HCT116 (cell line): ENCODE measurements at places on chromosomes 13 and 19.

GRCh38 chr13:64397701-64398100 lies 2832.4 kb downstream of the PCDH9 start:
- H3K36me3 ChIP-seq, result no peaks in the 10 kb centered on the region
- no peak overlapping the region for H3K27ac ChIP-seq
- H3K27me3 ChIP-seq, result no peaks in the 10 kb centered on the region
- H3K4me3 ChIP-seq, result no peak overlapping the region
- no peaks in the 10 kb centered on the region for H3K4me1 ChIP-seq
- DNase-seq, result no peak

- no peaks in the 10 kb centered on the region for H3K4me1 ChIP-seq
- H3K27ac ChIP-seq, result no peak overlapping the region
- no peak for DNase-seq
- H3K27me3 ChIP-seq, result no peaks in the 10 kb centered on the region
- H3K4me3 ChIP-seq, result no peak overlapping the region
- no peaks in the 10 kb centered on the region for H3K36me3 ChIP-seq
Measured at GRCh38 chr13:91620670-91621141, 222.3 kb downstream of the GPC5 start.

GRCh38 chr19:45935267-45935666 lies 20.7 kb upstream of the NANOS2 start:
- peaks cover 5% of the 10 kb centered on the region; the same call in 1 of the 2 replicates for H3K27me3 ChIP-seq
- no peak for DNase-seq
- H3K4me1 ChIP-seq, result no peaks in the 10 kb centered on the region
- no peaks in the 10 kb centered on the region for H3K36me3 ChIP-seq

GRCh38 chr19:43639519-43640423 lies at the start of gene CADM4:
Gene CADM4, minus strand, starts transcription at chr19:43639850. Its CDS starts 60 bp downstream, at chr19:43639790.
- H3K36me3 ChIP-seq, result no peaks in the 10 kb centered on the region
- no peak for DNase-seq
- peaks cover 7% of the 10 kb centered on the region; the same call in 1 of the 2 replicates for H3K27me3 ChIP-seq
- H3K27ac ChIP-seq, result peak within 1 kb of the TSS; percentile 40; the same call in 1 of the 2 replicates
- H3K4me1 ChIP-seq, result peaks cover 14% of the 10 kb centered on the region

- peaks cover 16% of the 10 kb centered on the region for H3K36me3 ChIP-seq
- H3K4me3 ChIP-seq, result peak overlapping the region; percentile 12
- H3K27me3 ChIP-seq, result no peaks in the 10 kb centered on the region
- DNase-seq, result peak; percentile 93
- H3K27ac ChIP-seq, result peak overlapping the region; percentile 98
- H3K4me1 ChIP-seq, result peaks cover 67% of the 10 kb centered on the region
Measured at GRCh38 chr19:43765109-43765876, 10.5 kb upstream of the SMG9 start.

GRCh38 chr19:3483226-3483628 lies at the start of gene SMIM44:
Gene SMIM44, minus strand, starts transcription at chr19:3483441. Its CDS starts 38 bp downstream, at chr19:3483403.
- no peaks in the 10 kb centered on the region for H3K27me3 ChIP-seq
- no peaks in the 10 kb centered on the region for H3K36me3 ChIP-seq
- H3K27ac ChIP-seq, result no peak within 1 kb of the TSS
- H3K4me3 ChIP-seq, result no peak within 1 kb of the TSS
- DNase-seq, result no peak

DNA sequence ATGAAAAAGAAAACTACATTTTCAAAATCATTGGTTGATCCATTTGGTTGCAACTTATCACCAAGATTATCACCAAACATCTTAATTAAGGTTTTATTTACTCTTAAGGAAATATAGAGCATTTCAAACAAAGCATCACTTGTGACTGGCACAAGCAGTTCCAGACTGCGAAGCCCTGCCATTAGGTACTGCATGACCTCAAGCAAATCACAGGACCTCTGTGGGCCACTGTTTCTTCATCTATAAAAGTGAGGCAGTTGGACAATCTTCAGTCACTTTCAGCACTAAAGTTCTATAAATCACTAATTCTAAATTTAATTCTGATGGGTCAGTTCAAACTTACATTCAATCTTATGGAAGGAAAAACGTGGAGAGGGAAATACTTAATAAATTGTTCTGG lies 2.0 kb downstream of the ELF1 start:
- H3K36me3 ChIP-seq, result no peaks in the 10 kb centered on the region
- no peak overlapping the region; the same call in 1 of the 2 replicates for H3K4me3 ChIP-seq
- no peaks in the 10 kb centered on the region for H3K27me3 ChIP-seq
- no peak for DNase-seq
- no peak overlapping the region for H3K27ac ChIP-seq

DNA sequence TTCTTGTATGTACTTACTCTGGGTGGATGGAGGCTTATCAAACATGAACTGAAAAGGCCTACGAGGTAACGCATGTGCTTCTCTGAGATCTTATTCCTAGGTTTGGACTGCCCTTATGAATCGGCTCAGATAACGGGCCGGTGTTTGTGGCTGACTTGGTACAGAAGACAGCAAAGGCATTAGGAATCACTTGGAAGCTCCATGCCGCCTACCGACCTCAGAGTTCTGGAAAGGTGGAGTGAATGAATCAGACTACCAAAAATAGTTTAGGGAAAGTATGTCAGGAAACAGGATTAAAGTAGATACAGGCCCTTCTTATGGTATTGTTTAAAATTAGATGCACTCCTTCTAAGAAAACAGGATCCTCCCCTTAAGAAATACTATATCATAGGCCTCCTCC lies 172.4 kb upstream of the PCDH9 start:
- no peak overlapping the region for H3K27ac ChIP-seq
- H3K4me1 ChIP-seq, result no peaks in the 10 kb centered on the region
- no peaks in the 10 kb centered on the region for H3K27me3 ChIP-seq
- no peaks in the 10 kb centered on the region for H3K36me3 ChIP-seq
- H3K4me3 ChIP-seq, result no peak overlapping the region

DNA sequence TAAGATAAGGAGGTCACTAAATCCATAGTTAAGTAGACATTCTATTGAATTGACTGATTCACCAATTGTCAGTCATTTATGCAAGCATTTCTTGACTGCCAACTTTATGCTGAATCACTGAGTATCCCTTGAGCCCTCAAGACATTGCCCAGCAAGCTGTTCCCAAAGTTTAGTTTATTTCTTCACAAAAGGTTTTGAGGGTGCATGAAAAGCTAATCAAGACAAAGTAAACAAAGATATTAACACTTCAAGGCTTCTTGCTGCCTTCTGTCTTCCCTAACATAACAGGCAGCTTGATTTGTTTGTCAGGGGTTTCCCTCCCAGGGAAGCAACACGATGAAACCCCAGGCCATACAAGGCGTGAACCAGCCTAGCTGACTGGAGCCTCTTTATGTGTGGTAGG lies 374.4 kb downstream of the SPRY2 start:
- no peak overlapping the region for H3K27ac ChIP-seq
- H3K27me3 ChIP-seq, result no peaks in the 10 kb centered on the region

GRCh38 chr19:14686411-14686810 lies 3.4 kb upstream of the ZNF333 start:
- peaks cover 3% of the 10 kb centered on the region; the same call in 1 of the 2 replicates for H3K4me1 ChIP-seq
- no peaks in the 10 kb centered on the region for H3K27me3 ChIP-seq
- H3K4me3 ChIP-seq, result no peak overlapping the region
- H3K27ac ChIP-seq, result no peak overlapping the region

DNA sequence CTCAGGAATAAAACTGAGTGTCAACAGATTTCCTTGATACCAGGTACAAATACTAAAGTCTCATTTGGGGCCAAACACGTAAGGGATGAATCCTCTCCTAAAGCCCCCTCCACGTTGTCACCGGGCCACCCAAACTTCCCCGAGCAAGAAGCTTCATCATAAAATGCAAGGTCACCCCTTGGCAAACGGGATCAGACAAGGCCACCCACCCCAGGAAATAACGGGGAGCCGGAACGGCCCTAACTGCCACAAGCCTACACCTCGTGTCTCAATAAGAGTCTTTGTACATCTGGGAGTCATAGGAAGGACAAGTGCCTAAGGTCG lies 717 bp downstream of the EEF2 start:
- peaks cover 50% of the 10 kb centered on the region for H3K4me1 ChIP-seq
- peak overlapping the region; percentile 95 for H3K4me3 ChIP-seq
- peaks cover 43% of the 10 kb centered on the region for H3K36me3 ChIP-seq
- no peak for DNase-seq

- peaks cover 6% of the 10 kb centered on the region; the same call in 1 of the 2 replicates for H3K4me1 ChIP-seq
- H3K36me3 ChIP-seq, result peaks cover 4% of the 10 kb centered on the region; the same call in 1 of the 2 replicates
- no peaks in the 10 kb centered on the region for H3K27me3 ChIP-seq
- H3K27ac ChIP-seq, result no peak overlapping the region
Measured at GRCh38 chr13:99332456-99332855, 25.3 kb upstream of the GPR183 start.

- H3K27me3 ChIP-seq, result no peaks in the 10 kb centered on the region
- H3K27ac ChIP-seq, result no peak overlapping the region
- DNase-seq, result no peak
- H3K36me3 ChIP-seq, result no peaks in the 10 kb centered on the region
- no peaks in the 10 kb centered on the region for H3K4me1 ChIP-seq
Measured at GRCh38 chr13:53782488-53782961, 753.9 kb downstream of the OLFM4 start.

DNA sequence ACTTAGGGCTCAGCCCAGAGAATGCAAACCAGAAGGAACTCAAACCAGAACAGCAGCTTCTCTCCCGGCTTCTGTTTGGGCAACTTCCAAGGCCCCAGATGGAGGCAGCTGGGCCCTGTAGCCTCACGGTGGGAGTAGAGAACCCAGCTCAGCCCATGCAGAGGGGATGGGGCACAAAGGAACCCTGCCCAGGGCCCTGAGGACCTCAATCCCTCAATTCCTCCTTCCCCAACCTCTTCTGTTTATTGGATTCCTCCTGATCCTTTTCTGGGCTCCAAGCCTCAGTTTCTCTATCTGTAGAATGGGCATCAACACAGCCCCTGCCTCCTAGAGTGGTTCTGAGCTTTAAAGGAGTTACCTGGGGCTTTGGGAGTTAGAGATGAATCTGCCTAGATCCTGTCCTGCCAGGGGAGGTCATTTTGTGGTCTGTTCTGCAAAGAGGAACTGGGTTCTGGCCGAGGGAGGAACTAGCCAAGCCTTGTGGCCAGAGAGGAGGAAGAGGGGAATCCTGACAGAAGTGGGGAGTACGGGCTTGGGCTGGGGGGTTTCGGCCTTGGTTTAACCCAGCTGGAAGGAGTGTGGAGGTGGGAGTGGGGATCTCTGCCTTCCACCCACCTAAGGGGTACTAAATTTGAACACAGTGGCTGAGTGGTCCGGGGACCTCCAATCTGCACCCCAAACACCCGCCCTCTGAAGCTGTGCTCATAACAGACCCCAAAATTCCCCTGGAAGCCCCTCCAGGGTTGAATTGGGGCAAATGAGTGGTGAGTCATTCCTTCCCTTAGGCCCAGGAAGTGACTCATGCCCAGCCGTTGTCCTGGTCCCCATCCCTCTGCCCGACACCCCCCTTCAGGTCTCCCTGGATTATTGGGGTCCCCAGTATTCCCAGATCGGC lies 2.7 kb downstream of the ADGRE5 start:
- H3K4me3 ChIP-seq, result peak overlapping the region; percentile 96
- H3K27ac ChIP-seq, result peak overlapping the region; percentile 97
- no peak for DNase-seq
- peaks cover 45% of the 10 kb centered on the region for H3K4me1 ChIP-seq
- no peaks in the 10 kb centered on the region for H3K27me3 ChIP-seq

- H3K4me1 ChIP-seq, result peaks cover 44% of the 10 kb centered on the region
- DNase-seq, result no peak
- no peaks in the 10 kb centered on the region for H3K27me3 ChIP-seq
- H3K4me3 ChIP-seq, result no peak overlapping the region
- no peaks in the 10 kb centered on the region for H3K36me3 ChIP-seq
- H3K27ac ChIP-seq, result no peak overlapping the region
Measured at GRCh38 chr13:99434258-99434788, 66.9 kb upstream of the TM9SF2 start.

- no peaks in the 10 kb centered on the region for H3K36me3 ChIP-seq
- H3K4me1 ChIP-seq, result peaks cover 20% of the 10 kb centered on the region
- no peak overlapping the region for H3K27ac ChIP-seq
- no peaks in the 10 kb centered on the region for H3K27me3 ChIP-seq
- H3K4me3 ChIP-seq, result no peak overlapping the region
Measured at GRCh38 chr13:99976575-99976974, 5.0 kb upstream of the ZIC5 start.

GRCh38 chr13:91240341-91240740 lies 107.1 kb upstream of the MIR17HG start:
- DNase-seq, result no peak
- H3K4me1 ChIP-seq, result no peaks in the 10 kb centered on the region
- H3K27ac ChIP-seq, result no peak overlapping the region

GRCh38 chr19:54373781-54374631 lies 9.3 kb upstream of the LAIR1 start:
- H3K27ac ChIP-seq, result no peak overlapping the region
- peaks cover 3% of the 10 kb centered on the region; the same call in 1 of the 2 replicates for H3K27me3 ChIP-seq
- H3K4me3 ChIP-seq, result no peak overlapping the region
- H3K4me1 ChIP-seq, result no peaks in the 10 kb centered on the region
- no peaks in the 10 kb centered on the region for H3K36me3 ChIP-seq
- no peak for DNase-seq

GRCh38 chr19:13929340-13929739 lies 8.9 kb downstream of the PODNL1 start:
- no peaks in the 10 kb centered on the region for H3K4me1 ChIP-seq
- no peak for DNase-seq
- H3K36me3 ChIP-seq, result peaks cover 3% of the 10 kb centered on the region; the same call in 1 of the 2 replicates
- H3K27ac ChIP-seq, result no peak overlapping the region

GRCh38 chr13:43682701-43683100 lies 104.1 kb downstream of the ENOX1 start:
- no peaks in the 10 kb centered on the region for H3K36me3 ChIP-seq
- DNase-seq, result no peak
- H3K27me3 ChIP-seq, result no peaks in the 10 kb centered on the region
- no peaks in the 10 kb centered on the region; the same call in 1 of the 2 replicates for H3K4me1 ChIP-seq
- no peak overlapping the region for H3K4me3 ChIP-seq

- H3K27ac ChIP-seq, result peak overlapping the region; percentile 89
- no peak for DNase-seq
- H3K4me1 ChIP-seq, result peaks cover 16% of the 10 kb centered on the region
- H3K27me3 ChIP-seq, result no peaks in the 10 kb centered on the region
Measured at GRCh38 chr19:15418231-15418578, 583 bp downstream of the AKAP8L start.
